ENCODE measurements at places on chromosomes 3 and 15.

DNA sequence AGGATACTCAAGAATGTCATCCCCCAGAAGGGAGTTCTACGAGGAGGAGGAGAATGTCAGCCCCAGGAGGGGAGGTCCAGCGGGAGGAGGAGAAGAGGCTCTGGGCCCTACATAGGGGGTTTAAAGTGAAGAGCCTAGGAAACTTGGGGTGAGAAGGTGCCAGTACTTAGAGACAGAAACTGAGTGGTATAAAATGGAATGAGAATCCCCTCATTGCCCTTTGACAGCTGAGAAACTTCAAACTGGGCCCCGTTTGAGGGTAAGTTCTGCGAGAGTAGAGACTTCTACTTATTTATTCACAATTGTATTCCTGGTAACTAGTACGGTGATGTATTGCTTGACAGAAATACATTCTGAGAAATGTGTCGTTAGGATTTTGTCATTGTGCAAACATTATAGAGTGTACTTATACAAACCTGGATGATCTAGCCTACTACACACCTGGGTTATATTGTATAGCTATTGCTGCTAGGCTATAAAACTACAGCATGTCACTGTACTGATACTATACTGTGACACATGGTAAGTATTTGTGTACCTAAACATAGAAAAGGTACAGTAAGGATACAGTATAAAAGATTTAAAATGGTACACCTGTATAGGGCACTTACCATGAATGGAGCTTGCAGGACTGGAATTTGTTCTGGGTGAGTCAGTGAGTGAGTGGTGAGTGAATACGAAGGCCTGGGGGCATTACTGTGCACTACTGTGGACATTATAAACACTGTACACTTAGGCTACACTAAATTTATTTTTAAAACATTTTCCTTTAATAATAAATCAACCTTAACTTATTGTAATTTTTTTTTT is 62.0 kb downstream of the TSC22D2 start:
- peak; percentile 12 for DNase-seq

- DNase-seq = no peak
These were observed 32.3 kb upstream of the CRTC3 start for GRCh38 chr15:90497376-90497775.

DNA sequence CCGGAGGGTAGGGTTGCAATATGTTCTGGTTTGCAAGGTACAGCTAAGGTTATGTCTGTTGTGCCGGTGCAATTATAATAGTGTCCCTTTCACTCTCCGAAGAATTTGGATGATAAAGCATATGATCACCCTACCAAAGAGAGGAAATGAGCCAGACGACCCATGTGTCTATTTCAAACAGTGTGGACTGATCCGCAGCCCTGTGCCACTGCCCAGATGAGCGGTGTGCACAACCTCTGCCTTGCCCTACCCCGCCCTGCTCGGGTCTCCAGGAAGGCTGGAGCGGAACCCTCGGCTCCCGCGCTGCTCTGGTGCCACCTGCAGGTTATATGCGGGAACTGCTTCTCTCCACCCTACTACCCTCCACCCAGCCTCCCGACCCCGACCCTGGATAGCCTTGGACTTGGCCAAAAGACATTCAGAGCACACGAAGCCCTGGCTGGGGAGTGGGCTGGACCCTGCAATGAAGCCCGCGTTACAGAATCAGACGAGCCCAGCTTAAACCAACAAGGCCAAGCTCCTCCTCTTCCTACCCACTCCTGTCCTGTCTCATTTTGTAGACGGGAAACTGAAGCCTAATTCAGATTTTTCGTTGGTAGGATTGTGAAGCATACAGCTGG is 68.4 kb upstream of the CHRNB4 start:
- peak; percentile 71 for DNase-seq

- peak; percentile 79 for DNase-seq
These were observed 1.5 kb upstream of the MAPKBP1 start for GRCh38 chr15:41772720-41773331.

GRCh38 chr15:56992725-56993124 is 74.3 kb downstream of the TCF12 start:
- DNase-seq = no peak

DNA sequence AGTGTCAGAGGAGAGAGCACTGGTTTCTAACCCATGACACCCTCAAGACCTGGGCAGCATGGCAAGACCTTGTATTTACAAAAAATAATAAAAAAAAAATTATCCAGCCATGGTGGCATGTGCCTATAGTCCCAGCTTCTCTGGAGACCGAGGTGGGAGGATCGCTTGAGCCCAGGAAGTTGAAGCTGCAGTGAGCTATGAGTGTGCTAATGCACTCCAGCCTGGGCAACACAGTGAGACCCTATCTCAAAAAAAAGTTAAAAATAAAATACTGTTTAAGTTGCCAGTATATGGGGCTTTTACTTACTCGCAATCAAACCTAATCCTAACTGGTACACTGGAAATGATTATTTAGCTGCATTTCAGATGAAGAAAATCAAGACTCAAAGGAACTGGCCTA is 20.2 kb downstream of the ILDR1 start:
- DNase-seq = no peak

DNA sequence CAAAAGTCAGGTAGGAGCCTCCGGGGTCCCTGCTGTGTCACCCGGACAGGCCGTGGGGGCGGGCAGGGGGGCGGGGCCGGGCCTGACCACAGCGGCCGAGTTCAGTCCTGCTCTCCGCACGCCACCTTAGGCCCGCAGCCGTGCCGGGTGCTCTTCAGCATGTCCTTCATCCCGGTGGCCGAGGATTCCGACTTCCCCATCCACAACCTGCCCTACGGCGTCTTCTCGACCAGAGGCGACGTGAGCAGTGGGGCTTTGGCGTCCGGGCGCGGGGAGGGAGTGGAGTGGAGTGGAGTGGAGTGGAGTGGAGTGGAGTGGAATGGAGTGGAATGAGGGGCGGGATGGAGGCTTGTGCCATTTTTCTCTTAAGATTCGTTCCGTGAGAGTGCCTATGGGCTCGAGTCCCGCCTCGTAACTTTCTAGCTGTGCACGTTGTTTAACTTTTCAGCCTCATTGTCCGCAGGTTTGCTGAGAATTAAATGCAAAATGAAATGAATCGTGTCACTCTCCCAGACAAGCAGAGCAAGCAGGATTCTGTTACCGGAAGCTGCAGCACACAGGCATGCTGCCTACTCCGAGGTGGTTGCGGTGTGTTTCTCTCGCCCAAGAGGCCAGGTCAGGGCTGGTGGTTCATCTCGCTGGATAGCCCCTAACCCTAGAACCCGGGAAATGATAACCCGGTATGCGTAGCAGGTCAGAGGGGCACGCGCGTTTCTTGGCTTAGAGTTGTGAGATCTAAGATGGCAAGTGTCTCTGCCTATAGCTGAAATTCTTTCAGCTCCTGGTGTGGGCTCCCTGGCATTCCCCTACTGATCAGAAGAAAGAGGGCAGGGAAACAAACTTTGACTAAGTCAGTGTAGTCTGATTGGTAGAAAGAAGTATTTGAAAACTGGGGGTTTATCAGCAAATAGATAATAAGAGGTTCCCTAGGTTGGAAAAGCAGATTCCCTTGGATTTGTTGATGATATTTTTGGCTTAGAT is at the start of gene FAH:
TSS of gene FAH (plus strand) at position 104 of the 981 bp plus-strand sequence. CDS start at position 160, 56 bp downstream.
- peak; percentile 23 for DNase-seq

DNA sequence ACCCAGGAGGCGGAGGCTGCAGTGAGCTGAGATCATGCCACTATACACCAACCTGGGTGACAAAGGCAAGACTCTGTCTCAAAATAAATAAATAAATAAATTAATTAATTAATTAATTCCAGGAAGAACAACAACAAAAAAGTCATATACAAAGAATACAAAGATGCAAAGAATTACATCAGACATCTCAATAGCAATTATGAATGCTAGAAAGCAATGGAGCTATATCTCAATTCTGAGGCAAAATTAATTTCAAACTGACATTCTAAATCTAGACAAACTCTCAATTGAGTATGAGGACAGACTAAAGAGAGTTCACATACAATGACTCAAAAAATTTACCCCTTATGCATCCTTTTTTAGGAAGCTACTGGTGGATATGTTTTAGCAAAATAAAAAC is 69.6 kb upstream of the CTNNB1 start:
- no peak for DNase-seq

GRCh38 chr15:79523266-79523665 is 91.1 kb downstream of the MINAR1 start:
- no peak for DNase-seq

GRCh38 chr15:43132830-43133429 is 456 bp upstream of the TMEM62 start:
- no peak for DNase-seq

- no peak for DNase-seq
These were observed 46.5 kb downstream of the CDC25A start for GRCh38 chr3:48141604-48142137.
